ENCODE measurements at places on chromosomes 7 and 10. TPM values are rescaled to one million over a fixed set of nuclear protein-coding genes. Genes with fewer than 3 reads are reported as not detected.

DNA sequence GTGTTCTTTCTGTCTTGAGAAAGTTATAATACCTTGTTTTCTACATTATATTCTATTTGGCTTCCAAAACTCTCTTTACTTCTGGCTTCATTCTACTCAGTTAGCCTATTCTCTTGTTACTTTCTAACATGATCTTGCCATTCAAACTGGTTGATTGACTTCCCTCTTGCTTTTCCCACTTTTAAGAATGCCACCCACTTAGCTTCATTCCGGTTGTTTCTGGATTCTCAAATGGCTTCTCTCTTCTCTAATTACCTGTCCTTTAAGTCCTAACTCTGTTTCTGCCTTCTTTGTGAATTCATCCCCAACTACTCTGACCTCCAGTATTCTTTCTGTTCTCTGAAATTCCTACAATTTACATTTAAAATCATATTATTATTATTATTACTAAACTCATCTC is 52.0 kb downstream of the ANKIB1 start:
- no peak for DNase-seq

DNA sequence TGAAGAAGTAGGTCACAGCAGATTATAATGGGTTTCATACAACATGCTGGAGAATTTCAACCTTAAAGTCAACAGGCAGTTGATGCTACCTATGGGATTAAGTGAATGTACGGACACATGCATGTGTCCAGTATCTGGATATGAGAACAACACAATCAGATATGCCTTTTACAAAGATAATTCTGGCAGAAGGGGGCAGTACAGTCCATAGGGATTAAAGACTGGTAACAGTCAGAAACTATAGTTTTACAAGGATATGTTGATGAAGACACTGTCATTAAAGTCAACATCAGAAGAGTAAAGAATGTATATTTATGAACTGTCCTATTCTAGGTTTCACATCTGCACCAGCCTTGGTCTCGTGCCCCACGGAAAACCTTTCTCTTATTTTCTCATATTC is 41.5 kb downstream of the ANKMY2 start:
- DNase-seq, result no peak

DNA sequence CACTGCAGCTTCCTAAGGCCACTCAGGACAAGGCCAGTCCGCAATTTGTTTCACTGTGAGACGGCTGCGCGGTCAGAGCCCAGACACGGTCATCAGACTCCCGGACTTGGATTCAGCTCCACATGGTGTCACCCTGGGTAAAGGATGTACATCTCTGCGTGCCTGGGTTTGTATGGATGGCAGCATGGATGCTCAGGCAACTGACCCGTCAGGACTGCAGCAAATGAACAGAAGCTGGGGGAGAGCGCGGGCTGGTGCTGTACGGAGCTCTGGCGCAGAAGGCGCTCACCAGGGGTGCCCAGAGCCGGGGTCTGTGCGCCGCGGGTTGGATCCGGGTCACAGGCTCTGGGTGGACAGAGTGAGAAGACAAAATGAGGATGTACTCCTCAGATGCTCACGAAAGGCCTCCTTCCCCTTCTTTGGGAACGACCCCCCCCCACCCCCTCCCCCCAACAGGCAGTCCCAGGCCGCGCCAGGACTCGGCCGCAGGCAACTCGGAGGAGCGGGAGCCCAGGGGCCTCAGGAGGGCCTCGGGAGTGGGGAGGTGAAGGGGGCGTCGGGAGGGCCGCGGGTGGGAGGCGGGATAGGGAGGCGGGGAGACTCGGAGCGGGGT is 92.4 kb downstream of the CXCL12 start:
- DNase-seq, result no peak

GRCh38 chr10:31886885-31887284 is 41.7 kb downstream of the ARHGAP12 start:
- no peak for DNase-seq

GRCh38 chr7:92809760-92810573 is 26.4 kb downstream of the CDK6 start:
- peak; percentile 70 for DNase-seq

GRCh38 chr10:8225187-8225586 is 170.7 kb downstream of the GATA3 start:
- DNase-seq, result no peak

DNA sequence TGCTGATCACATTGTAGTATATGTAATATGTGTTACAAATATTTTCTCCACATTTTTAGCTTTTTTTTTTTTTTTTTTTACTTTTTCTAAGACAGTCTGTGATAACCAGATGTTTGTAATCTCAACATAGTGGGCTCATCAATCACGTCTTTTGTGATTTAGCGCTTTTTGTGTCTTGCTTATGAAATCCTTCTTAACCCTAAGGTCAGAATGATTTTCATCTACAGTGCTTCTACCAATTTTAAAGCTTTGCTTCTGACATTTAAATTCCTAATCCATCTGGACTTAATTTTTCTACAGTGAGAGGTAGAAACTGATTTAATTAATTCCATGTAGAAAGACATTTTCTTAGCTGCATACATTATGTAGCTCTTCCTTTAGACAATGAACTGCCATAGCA is 626.4 kb downstream of the TNS3 start:
- no peak for DNase-seq

GRCh38 chr7:13416071-13416470 is 573.4 kb downstream of the ETV1 start:
- DNase-seq, result no peak

- DNase-seq, result no peak
These were observed 15.5 kb upstream of the PTPRN2 start for GRCh38 chr7:158602905-158603772.

DNA sequence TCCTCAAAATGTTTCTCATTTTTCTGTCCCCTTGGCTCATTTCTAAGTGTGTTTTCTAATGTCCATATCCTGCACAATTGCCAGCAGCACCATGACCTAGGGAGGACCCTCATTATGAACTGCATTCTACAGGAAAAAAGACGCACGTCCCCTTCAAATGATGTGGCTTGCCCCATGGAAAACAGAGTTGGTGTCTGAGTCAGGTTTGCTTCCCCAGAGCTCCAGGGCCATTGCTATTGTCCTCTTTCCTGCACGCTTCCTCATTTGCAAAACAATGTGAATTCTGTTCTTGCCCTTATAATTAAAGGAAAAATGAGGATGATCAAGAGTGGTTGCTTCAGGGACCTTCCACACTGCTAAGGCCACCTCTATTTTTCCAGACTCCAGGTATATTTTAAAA is 14.7 kb upstream of the ASB4 start:
- no peak for DNase-seq

GRCh38 chr7:25389489-25390106 is 161.3 kb upstream of the NPVF start:
- DNase-seq, result peak; percentile 35

DNA sequence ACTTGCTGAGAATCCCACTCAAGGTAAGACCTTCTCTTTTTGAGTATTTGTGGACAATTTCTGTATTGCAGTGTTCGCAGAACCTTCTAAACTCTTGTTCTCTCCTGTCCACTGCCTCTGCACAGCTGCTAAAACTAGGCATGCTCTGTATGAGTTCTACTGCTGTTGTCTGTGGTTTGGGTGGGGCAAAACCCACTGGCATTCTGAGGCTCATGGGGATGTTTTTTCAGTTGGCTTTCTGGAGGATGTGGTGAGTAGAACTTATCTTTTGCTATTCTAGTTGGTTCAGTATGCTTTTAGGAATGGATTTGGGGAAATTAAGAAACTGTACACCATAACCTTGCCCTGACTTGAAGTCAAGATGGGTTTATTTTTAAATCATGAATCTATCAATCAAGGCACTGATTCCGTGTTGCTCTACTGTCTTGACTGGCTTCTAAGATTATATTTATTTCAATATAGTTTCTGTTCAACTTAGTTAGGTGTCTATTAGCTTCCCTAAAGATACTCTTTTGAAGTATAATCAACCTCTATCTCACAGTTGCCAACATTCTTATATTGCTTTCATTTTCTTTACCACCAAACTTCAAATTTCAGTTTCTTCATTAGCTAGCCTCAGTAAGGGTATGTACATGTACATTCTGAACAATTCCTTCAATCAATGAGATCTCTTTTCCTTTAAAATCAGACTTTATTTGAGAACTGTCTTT is 25.0 kb upstream of the C1GALT1 start:
- DNase-seq, result peak; percentile 87

DNA sequence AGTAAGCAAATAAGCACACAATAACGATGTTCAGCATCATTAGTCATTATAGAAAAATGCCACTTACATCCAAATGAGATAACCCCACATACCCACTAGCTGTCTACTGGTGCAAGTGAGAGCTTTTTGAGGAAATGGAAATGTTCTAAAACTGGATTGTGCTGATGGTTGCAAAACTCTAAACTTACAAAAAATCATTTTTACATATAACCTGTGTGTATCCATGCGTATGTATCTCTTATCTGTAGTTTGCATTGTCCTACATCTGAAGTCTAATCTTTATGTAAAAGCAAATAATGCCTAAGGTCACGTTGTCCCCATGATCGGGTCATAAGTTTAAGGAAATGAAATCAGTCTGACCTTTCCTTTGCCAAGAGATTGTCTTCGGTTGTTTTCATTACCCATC is 81.6 kb upstream of the DNAJB6 start:
- no peak for DNase-seq

- DNase-seq, result no peak
These were observed 81.6 kb downstream of the ARMH3 start for GRCh38 chr10:101974091-101974971.

GPR158 gene
- total RNA-seq, result not detected

ZNF467 gene
- total RNA-seq, result 0.15 TPM

PRKCQ gene
- 69.5 TPM for total RNA-seq

PTF1A gene
- not detected for total RNA-seq
